Endothelial cell of umbilical vein (primary cell): ENCODE measurements at places on chromosomes 7 and 10. TPM values are rescaled to one million over a fixed set of nuclear protein-coding genes. Genes with fewer than 3 reads are reported as not detected.

The CALHM1 gene
- total RNA-seq, result not detected in 2 replicates

The PDE1C gene
- total RNA-seq, result 2.9 and 3.1 TPM in 2 replicates

The UBE2D1 gene
- total RNA-seq, result 14.5 and 16.9 TPM in 2 replicates

The TRIM73 gene
- total RNA-seq, result 1.2 and 2.0 TPM in 2 replicates

The RELN gene
- 0.15 and 1.4 TPM in 2 replicates for total RNA-seq

The SPDYE18 gene
- 0.35 and 0.66 TPM in 2 replicates for total RNA-seq

The DKK1 gene
- 184 and 200 TPM in 2 replicates for total RNA-seq

The AGR2 gene
- total RNA-seq, result not detected in 2 replicates

The SLC18A3 gene
- not detected in 2 replicates for total RNA-seq

The NPSR1 gene
- not detected in 2 replicates for total RNA-seq

The UPK3BL2 gene
- 29.8 and 30.6 TPM in 2 replicates for total RNA-seq

The SFTPD gene
- not detected in 2 replicates for total RNA-seq
